ENCODE measurements at places on chromosomes 3 and 15.
A peak's percentile ranks its signal among the peaks of the same experiment; 100 is the strongest.

DNA sequence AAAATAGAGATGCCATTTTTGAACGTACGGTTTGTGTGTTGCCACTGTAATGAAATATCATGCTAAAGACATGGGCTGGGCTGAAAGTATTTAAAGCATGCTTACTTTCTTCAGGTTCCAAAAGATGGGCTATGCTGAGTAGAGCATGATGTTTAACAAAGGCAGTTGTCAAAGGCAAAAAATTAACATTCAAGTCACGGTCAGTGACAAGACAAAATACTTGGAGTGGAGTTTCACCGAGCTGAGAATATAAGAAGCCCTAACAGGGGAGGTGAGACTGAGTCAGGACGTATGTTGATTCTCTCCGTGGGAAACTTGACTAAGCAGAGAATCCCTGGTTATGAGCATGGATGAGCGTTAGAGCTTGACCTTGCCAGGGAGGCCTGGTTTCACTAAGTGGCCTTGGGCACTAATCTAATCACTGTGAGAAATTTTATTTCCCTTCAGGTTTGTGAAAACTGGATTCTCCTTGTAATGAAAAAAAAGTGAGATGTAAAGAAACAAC, 218.2 kb upstream of the ADAMTS9 start:
- DNase-seq = no peak

DNA sequence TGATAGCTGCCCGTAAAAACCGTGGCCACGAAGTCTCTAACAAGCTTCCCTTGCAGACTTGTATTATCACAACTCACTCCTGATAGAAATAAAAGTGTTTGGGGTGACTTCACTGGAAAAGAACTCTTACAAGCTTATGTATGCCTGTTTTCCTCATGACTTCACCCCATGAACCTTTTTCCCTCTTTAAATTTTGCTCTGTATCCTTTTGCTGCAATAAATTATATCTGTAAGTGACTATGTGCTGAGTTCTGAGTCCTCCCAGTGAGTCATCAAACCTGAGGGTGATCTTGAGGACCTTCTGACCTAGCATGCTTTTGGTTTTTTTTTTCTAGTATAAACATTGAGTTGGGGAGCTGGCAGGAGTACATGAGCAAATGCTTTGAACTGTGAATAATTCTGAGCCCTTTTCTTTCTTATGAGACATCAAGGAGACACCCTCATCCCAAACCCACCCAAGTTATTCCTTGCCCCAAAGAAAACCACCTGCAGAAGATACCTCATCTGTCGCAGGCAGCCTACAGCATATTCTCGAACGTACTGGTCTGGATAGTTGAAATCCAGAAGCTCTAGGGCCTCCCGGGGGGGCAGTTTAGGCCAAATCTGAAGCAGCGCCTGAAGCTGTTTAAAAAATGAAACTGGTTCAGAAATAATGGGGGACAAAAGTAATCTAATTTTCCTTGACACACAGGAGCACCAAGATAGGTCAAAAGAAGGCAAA, 85.9 kb downstream of the FAIM start:
- peak; percentile 72 for DNase-seq

DNA sequence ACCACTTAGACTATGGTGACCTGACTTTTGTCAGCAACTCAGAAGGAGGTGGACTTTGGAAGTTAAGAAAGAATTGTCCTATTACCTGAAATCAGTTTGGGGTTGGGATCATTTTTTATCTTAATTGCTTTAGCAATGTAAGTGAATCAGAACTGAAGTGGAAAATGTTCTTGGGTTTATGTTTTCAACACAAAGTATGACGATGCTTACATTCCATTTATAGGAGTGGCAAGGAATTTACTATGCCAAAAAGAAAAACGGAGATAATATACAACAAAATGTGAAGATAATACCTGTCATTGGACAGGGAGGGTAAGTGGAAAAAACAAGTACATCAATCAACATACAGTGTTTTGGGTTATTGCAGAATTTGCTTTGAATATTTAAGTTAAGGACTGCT, 116.1 kb downstream of the PDE8A start:
- no peak for DNase-seq

GRCh38 chr3:160226026-160226907, 1.0 kb downstream of the C3orf80 start:
- DNase-seq = no peak

GRCh38 chr3:126459763-126460127, 15.9 kb downstream of the ZXDC start:
- no peak for DNase-seq

DNA sequence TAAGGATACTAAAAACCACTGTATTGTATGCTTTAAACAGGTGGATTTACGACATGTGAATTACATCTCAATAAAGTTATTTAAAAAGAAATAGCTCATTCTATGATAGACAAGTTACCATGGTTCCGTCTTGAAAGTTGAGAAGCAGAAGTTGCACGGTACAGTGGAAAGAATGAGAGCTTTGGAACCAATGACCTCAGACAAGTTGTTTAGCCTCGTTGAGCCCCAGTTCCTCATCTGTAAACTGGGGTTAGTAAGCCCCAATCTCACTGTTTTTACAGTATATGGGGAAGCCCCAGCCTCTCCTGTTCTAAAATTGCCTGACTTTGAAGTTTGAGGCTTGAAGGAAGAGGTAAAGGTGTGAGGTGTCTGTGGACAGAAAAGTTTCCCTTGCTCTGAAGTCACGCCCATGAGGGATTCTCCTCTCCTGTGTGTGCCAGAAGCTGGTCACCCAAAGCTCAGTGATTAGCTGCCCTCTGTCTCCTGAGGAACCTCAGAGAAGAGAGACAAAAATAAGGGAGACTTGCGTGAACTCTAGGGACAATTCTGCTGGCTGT, 10.0 kb downstream of the CRYGS start:
- no peak for DNase-seq

DNA sequence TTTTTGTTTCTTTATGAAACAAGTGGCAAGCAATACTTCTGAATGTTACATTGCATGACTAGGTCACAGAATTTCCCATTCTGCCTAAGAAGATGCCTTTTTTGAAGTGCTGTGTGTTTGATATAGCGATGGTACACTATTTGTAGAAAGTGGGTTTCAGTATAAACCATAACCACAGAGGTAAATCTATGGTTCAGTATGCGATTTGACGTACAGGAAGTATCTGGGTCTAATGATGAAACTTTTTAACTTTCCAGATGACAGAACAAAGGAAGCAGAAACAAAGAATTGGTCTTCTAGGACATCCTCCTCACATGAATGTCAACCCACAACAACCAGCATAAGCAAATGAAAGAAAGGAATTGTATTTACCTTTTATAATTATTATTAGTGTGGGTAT, 133.4 kb upstream of the BHLHE40 start:
- DNase-seq = no peak

- peak; percentile 31 for DNase-seq
Observed at GRCh38 chr3:44055951-44056350, 185.7 kb upstream of the TOPAZ1 start.

Measured in fibroblast of gingiva (primary cell).